ENCODE measurements at places on chromosomes 1 and 21. TPM values are rescaled to one million over a fixed set of nuclear protein-coding genes. Genes with fewer than 3 reads are reported as not detected.

Gene PTAFR
- 0.37 TPM for total RNA-seq

Gene PGM1
- total RNA-seq = 44.1 TPM

Gene ILDR2
- total RNA-seq = not detected

- H3K27ac ChIP-seq = no peak overlapping the region
- no peaks in the 10 kb centered on the region for H3K36me3 ChIP-seq
- H3K4me1 ChIP-seq = peaks cover 58% of the 10 kb centered on the region
- H3K27me3 ChIP-seq = peaks cover 4% of the 10 kb centered on the region
- peak; percentile 80 for DNase-seq
These were observed 12.1 kb upstream of the NES start for GRCh38 chr1:156689035-156689952.

- H3K27ac ChIP-seq = peak overlapping the region; percentile 78
- DNase-seq = peak; percentile 86
- H3K4me1 ChIP-seq = peaks cover 45% of the 10 kb centered on the region
These were observed 179.3 kb downstream of the ETS2 start for GRCh38 chr21:38984982-38985567.

- no peak overlapping the region for H3K27ac ChIP-seq
- H3K4me1 ChIP-seq = no peaks in the 10 kb centered on the region
- H3K36me3 ChIP-seq = peaks cover 6% of the 10 kb centered on the region
- no peak overlapping the region for H3K4me3 ChIP-seq
- H3K27me3 ChIP-seq = no peaks in the 10 kb centered on the region
These were observed 1.4 kb downstream of the PRSS38 start for GRCh38 chr1:227816750-227817446.

Measured in HFFc6 (cell line).